ENCODE measurements at places on chromosomes 3 and 15.

DNA sequence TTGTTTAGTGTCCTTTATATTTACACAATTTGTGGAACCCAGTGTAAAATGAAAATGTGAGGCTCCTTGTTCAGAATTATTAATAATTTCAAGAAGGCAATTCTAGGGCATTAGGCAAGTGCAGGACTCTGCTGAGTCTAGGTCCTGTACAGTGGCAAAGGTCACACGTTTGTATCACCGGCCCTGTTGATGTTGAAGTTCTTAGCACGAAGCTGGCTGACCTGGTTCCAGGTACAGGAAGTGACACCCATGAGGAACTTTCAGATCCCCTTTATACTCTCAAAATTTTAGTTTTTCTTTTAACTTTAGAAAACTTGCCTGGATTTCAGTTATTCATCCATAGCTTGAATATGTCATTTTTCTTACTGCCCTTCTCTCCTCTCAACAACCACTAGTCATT is 349.4 kb downstream of the CNTN6 start:
- no peak for DNase-seq

DNA sequence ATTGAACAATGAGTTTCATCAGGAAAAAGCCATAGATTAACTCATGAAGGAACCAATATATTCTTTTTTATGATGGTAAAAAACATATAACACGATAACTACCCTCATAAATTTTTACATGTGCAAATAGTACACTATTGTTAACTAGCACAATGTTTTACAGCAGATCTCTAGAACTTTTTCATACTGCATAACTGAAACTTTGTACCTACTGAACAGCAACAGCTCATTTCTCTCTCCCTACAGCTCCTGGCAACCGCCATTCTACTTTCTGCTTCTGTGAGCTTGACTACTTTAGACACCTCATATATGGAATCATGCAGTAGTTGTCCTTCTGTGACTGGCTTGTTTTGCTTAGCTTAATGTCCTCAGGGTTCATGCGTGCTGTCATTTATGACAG is 235.4 kb downstream of the NFKBIZ start:
- no peak for DNase-seq

- DNase-seq, result no peak
Observed at GRCh38 chr3:144128108-144128892, 156.7 kb downstream of the DIPK2A start.

- peak; percentile 44 for DNase-seq
Observed at GRCh38 chr15:73924171-73924921, 1.9 kb upstream of the LOXL1 start.

DNA sequence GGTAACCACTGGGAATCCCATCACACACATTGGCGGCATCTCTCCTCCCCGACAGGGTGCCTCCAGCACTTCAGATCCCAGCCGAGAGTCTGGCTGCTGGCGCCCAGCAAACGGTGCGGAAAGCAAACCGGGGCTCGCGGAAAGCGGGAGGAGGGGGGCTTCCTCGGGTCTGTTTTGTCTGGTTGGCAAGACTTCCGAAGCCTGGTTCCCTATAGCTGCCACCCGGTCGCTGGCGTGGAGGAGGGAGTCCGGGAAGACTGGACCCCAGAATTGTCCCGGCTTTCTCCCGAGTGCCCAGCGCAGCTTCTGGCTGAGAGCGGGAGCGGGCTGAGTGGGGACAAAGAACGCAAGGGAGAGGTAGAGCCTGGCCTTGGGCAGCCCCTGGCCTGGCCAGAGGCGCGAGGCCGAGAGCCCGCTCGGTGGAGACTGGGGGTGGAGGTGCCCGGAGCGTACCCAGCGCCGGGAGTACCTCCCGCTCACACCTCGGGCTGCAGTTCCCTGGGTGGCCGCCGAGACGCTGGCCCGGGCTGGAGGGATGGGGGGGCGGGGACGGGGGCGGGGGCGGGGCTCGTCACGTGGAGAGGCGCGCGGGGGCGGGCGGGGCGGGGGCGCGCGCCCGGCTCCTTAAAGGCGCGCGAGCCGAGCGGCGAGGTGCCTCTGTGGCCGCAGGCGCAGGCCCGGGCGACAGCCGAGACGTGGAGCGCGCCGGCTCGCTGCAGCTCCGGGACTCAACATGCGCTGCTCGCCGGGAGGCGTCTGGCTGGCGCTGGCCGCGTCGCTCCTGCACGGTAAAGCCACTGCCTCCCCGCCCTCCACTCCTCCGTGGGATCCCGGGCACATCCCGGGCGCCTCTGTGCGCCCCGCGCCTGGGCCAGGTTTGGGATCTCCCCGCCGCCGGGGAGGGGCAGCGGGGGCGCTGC is at the start of gene CHRNA7:
TSS of gene CHRNA7 (plus strand) at position 654 of the 920 bp plus-strand sequence. CDS start at position 734, 80 bp downstream.
- peak; percentile 38 for DNase-seq

DNA sequence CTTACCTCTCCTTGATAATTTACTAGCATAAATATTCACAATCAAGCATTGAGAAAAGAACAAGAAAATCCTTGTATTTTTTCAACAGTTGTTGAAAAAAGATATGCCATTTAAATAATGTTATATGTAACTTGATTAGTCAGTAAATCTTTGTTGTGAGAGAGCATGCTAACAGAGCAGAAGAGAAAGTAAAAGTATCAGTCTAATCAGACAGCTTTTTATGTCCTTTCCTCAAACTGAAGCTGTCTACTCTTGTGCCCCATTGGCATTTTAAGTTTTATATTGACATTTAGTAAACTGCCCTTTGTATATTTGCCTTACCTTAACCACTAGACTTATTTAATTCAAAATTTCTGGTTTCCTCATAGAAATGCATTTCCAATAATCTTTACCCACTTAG is 668.7 kb downstream of the OTOL1 start:
- DNase-seq, result no peak

GRCh38 chr3:127685708-127686511 is 13.2 kb downstream of the ABTB1 start:
- DNase-seq, result no peak

DNA sequence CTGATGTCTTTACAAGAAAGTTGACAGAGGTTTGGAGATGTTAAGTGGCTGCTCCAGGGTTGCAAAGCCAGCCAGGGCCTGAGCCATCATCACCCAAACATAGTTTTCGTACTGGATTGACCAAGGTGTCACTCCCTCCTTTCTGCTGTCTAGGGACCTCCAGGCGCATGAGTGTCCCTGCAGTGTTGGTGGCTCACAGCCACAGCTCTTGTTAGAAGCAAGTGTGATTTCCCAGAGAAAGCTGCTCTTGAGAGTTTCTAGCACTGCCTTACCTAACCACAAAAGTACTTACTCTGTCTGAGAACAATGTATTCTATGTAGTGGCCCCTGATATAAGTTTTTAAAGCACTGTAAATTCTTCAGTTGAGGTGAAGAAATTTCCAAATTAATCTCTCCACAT is 144.1 kb downstream of the SOX2 start:
- DNase-seq, result no peak

DNA sequence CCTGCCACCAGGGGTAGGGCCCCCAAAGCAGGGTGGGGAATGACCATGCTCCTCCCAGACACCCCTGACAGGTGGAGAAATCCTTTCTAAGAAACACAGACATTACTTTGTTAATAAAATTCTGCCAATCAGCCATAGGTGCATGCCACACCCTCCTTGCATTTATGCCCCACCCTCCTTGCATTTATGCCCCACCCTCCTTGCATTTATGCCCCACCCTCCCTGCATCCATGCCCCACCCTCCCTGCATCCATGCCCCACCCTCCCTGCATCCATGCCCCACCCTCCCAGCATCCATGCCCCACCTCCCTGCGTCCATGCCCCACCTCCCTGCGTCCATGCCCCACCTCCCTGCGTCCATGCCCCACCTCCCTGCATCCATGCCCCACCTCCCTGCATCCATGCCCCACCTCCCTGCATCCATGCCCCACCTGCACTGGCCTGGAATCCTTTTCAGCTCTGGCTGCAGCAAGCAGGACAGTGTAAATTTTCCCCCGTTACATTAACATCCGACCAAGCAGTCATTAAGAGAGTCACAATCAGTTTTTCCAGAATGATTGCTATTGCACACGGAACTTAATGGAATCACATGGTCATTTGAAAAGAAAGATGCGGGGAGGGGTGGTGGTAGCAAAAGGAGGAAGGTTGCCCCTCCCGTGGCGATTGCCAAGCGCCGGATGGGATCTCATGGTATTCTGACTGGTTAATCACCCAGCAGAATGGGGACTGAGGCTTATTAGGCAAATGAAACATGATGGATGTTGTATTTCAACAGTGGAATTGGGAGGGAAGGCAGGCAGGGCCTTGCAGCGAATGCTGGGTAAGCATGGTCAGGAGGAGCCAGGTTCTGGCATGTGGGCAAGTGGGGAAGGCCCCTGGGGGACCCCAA is 91.2 kb downstream of the TLE3 start:
- DNase-seq, result no peak

GRCh38 chr3:116770815-116771450 is 61.4 kb downstream of the TUSC7 start:
- DNase-seq, result peak; percentile 70

GRCh38 chr3:38643090-38643489 is 6.4 kb downstream of the SCN5A start:
- no peak for DNase-seq

DNA sequence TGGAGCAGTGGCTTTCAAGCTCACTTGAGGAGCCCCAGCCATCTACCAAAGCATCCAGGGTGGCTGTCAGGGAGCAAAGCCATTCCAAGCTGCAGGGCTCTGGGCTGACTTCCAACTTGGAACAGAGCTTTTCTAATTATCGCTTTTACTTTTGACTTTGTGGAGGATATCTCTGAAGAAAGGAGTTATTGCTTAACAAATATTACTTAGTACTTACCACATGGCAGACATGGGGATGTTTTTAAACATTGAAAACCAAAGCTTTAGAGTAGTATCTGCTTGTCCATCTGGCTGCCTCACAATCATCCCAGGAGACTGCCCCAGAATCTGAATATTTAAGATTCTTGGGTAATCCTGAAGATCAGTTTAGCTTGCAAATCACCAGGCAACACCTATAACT is 8.9 kb downstream of the TAGLN3 start:
- no peak for DNase-seq

DNA sequence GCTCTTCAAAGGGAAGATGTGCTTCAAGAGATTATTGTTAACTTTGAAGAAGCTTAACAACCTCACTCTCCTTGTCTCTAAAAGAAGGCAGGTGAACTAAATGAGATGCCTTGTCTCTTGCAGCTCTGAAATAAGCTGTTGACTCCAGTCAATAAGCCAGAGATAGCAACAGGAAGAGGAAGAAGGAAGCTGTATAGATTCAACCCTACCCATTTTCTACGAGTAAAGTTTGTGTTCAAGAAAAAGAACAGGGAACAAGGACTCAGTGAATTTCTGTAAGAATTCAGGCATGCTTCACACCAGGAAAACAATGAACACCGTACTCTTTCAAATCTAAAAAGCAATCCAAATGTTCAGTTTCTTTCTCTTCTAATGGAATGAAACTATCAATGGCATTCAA is 503.5 kb downstream of the MAGI1 start:
- no peak for DNase-seq

- no peak for DNase-seq
Observed at GRCh38 chr3:61924090-61924735, 362.8 kb downstream of the PTPRG start.

Data from stimulated activated CD8-positive, alpha-beta memory T cell treated with anti-CD3 and anti-CD28 coated beads, Interleukin-4, amount 100 ng/mL, for 48 hours (primary cell).